Esophagus mucosa (tissue), 1 donor: ENCODE measurements at places on chromosomes 5 and 9.

- ATAC-seq = no peak
Observed at GRCh38 chr9:97651646-97652045, 18.0 kb downstream of the NCBP1 start.

DNA sequence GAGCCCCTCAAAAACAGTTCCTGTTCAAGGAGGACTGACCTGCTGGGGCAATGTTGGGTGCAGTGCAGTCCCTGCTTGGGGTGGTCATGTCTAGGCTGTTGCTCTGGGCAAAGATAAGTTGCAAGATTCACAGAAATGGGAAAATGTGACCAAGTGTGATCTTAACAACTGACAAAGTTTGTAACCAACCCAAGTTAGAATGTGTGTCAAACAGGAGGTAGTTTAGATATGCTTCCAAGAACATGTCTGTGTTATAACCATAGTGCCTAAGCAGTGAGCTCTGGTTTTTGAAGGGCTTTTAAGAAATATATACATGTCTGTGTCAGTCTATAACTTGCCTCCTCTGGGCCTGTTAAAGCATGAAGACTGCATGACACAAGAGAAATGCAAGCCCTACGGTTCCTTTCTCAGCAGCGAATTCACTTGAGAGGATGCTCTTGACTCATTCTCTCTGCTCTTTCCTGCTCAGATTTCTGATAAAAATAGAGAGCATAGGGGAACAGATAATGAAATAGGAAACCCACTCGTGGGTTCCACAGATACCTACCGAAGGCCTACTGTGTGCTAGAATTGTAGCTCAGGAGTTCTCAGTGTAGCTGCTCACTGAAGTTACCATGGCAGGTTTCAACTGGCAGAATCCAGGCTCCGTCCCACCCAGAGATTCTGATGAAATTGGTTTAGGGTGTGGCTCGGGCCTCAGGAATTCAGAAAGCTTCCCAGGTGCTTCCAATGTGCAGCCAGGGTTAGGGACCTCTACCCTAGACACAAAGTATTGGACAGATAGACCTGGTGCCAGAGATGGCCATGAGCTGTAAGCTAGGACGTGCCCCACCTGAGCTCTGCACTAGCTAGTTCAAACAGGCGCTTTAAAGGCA is 52.4 kb downstream of the ARHGEF37 start:
- ATAC-seq = peak; percentile 31

- peak; percentile 89 for ATAC-seq
Observed at GRCh38 chr5:149133795-149134777, 7.2 kb upstream of the ABLIM3 start.

DNA sequence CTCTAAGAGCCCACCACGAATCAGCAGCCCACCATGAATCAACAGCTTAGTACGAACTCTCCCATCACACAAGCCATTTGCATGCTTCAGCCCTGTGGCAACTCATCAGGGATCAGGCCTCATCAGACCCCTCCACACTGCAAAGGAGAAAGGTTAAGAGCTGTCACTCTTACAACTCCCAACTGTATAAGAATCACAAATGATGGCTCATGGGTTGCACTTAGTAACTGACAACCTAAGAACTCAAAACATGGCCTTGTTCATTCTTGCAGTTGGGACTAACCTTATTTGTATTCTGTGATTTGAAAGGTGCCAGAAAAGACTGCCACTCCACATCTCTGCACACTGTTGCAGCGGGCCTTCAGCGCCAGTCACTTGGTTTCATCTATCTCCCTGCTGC is 149.1 kb upstream of the ZNF366 start:
- no peak for ATAC-seq

GRCh38 chr5:55997742-55998351 is 3.1 kb upstream of the IL6ST start:
- ATAC-seq = no peak

DNA sequence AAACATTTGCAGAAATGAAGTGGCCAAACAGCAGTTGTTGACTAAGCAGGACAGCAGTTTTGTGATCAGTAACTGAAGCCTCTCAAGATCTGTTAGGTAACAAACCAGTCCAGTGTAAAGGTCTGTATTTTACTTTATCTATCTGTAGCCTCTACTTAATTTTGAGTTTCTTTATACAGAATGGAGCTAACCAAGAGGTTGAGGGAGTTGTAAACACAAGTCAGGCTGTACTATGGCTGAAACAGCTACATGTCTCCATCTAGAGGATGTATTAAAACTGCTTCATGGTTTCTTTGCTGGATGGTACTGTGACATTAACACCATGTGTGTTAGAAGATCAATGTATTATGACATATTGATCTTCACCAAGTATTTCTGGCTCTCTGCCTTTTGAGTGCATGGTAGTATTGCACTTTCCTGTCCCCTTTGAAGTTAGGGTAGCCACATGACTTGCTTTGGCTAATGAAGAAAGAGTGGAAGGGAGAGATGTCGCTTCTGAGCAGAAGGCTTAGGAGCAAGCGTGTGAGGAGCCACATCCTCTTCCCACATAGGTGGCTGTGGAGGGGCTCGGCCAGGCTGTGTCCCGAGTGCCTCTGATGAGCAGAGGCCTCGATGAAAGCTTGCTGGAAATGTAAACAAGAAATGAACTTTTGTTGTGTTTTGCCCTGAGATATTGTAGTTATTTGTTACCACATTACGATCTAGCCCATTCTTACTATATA is 105.6 kb upstream of the PCA3 start:
- peak; percentile 67 for ATAC-seq

- peak; percentile 49 for ATAC-seq
Observed at GRCh38 chr5:139670369-139671095, 22.4 kb downstream of the CXXC5 start.

DNA sequence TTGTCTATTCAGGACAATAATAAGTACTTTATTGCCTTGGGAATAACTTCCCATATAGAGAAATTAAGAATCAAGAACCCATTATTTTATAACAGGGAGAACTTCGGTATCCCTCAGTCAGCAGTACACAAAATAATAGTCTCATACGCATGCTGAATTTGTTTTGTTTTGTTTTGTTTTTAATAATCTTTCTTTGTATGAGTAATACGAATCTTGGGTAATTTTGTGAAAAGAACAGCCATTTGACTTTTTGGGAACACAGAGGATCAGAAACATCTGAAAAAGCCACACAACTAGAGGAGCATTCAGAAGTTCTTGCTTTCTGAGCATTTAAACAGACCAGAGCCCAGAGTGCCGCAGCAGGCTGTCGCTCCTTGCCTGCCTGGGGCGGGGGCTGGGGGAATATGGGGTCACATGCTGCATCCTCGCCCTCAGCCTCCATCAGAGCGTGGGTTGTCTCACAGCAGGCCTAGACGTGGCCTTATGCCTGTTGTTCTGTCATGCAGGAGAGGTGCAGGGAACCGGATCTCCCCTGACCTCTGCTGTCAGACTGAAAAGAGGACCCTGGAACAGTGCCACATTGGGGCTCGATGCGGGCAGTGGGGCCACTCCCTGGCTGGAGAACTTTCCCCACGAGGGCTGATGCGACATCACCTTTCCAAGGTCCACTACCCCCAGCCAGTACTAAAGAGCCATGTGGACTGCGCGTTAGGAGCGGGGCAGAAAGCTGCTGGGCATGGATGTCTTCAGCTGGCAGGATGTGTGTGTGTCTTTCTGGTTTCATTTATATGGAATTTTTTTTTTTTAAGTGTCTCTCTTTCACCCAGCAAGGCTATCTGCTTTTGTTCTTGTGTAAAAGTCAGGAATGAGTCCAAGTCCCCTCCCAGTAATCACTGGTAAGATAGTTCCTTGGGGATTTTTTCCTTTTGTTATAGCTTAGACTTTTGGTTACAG is 133.4 kb upstream of the OTULINL start:
- ATAC-seq = peak; percentile 26

DNA sequence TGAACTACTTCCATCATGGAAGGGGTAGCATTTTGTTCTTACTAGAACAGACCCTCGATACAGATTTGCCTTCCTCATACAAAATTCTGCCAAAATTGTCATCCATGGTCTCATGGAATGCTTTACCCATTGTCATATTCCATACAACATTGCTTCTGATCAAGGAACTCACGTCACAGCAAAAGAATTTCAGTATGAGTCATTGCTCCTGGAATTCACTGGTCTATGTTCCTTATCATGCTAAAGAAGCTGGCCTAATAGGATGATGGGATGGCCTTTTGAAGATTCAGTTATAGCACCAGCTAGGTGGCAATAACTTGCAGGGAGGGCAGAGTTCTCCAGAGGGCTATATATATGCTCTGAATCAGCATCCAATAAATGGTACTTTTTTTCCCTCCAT is 18.2 kb upstream of the FNIP1 start:
- ATAC-seq = no peak

DNA sequence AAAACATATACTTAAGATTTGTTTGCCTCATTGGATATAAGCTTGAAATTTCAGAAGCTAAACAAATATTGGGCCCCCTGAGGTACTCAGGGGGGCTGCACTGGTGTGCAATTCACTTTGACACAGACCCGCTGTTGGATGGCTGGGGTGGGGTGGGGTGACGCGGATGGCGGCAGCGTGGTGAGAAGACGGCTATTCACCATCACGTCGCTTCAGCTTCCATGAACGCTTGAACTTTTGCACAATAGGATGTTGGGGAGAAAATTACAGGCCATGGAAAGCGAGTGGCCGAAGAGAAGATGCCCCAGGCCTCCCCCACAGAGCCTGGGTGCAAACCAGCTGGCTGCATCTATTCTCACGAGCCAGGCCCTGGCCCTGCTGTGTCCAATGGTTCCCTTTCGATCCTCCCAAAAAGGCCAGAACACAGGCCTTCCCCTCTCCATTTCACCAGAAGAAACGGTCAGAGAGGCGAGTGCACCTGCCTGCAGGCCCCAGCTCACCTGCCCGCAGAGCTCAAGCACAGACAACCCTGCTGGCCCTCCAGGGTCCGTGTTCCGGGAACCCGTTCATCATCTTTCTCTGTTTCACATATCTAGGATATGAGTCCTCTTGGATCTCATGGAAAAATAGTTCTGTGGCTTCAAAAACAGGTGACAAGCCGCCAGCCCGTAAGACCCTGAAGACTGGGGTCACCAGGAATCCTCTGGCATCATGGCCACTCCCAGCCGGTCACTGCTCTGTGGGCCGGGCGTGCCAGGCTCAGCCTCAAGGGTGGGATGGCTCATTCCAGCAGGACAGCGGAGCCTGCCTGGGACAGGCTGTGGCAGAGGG is 46.8 kb upstream of the SARDH start:
- no peak for ATAC-seq

DNA sequence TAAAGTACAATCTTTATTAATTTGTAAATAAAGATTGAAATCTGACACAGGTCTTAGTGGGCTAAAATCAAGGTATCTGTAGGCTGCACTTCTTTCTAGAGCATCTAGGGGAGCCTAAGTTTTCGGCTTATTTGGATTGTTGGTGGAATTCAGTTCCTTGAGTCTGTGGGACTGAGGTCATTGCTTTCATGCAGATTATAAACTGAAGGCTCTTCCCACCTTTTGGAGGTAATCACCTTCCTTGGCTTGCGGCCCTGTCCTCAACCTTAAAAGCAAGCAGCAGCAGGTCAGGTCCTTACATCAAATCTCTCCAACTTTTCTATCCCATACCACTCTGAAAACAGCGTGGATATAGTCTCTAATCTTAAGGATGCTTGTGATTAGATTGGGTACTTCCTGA is 25.9 kb downstream of the MAT2B start:
- no peak for ATAC-seq

DNA sequence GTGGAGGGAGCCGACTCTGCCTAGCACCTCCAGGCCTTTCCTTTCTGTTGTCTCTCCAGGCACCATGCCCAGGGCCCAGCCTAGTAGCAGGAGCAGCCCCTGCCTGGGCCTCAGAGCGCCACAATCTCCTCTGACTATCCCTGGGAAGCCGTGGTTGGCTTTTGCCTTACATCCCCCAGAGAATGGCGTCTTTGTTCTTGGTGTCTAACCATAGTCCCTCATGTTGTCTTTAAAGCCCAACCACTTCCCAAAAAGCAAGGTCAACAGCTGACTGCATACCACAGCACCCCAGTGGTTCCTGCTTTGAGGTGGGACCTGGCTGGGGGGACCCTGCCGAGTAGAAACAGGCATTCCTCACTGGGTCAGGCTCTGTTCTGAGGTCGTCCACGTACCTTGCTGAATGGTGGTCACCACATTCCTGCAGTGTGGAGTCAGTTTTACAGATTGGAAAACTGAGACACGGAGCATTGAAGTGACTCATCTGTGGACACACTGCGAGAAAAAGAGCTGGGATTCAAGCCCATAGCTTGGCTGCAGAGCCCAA is 13.7 kb upstream of the CERCAM start:
- no peak for ATAC-seq

DNA sequence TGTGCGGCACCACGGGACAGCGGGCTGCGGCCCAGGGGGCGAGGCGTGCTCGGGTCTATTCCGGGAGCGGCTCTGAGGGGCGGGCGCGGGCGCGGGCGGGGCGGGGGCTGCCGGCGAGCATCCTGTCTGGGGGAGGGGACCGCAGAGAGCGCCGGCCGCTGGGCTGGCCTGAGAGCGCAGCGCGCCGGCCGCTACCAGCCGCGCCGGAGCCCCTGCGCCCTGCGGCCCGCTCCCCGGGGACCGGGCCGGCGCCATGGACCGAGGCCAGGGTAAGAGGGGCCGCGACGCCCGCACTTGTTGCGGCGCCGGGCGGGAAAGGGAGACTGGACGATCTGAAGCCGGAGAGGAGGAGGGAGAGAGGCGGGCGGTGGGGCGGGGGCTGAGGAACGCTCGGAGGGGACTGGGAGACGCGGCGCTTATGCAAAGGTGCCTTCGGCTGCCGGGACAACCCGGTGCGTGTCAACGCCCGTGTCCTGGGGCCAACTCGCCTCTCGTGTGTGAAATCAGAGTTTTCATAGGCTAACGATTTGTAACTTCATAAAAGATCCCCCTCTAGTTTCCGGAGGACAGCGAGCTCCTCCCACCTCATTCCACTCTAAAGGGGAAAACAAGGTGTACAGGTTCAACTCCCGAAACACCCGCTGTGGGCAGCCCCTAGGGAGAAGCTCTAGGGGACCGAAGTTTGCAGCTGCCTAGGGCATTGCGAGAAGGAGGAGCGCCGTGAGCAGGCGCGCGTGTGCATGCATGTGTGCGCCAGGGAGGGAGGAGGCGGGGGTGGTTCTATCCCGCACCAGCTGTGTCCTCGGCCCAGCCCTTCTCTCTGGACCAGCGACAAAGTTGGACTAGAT is at the start of gene AFAP1L1:
AFAP1L1 (plus strand) TSS at position 144 of the 848 bp plus-strand sequence; CDS start at position 254, 110 bp downstream.
- ATAC-seq = peak; percentile 71

DNA sequence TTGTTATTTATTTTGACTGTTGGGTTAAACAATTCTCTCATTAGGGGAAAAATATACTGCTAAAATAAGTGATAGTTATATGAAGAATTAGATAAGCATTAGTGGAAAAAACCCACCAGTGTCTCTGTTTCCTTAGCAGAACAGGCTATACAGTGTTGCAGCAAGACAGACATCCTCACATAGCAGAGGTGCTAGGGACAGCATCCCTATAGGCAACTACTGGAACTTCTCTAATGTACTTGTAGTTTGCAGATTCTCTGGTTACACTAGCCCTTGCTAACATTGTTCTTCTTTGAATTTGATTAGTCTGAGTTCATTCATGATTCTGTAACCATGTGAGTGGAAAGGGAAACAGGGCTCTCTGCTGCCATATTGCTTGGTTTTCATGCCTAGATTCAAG is 661.8 kb upstream of the RGMB start:
- ATAC-seq = no peak

GRCh38 chr5:158320178-158320674 is 461.3 kb upstream of the CLINT1 start:
- ATAC-seq = no peak

- no peak for ATAC-seq
Observed at GRCh38 chr5:42962124-42962523, 78.0 kb downstream of the ANXA2R start.
